ENCODE measurements at places on chromosomes 7 and 10.

DNA sequence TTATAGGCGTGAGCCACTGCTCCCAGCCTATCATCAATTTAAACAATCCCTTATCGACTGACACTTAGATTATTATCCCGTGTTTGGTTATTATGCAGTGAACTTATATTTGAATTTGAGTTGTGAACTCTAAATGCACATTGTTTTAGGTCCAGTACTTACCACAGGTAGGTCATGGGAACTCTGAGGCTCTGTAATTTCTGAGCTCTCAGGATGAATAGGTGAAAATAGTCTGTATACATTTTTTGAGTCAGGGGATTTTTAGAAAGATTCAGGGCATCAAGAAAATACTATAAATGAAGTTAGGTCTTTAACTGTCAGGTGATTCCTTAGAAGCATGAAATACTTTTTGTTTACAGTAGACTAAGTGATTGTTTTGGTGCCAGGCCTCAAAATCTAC lies 8.8 kb downstream of the CCDC136 start:
- DNase-seq: no peak

DNA sequence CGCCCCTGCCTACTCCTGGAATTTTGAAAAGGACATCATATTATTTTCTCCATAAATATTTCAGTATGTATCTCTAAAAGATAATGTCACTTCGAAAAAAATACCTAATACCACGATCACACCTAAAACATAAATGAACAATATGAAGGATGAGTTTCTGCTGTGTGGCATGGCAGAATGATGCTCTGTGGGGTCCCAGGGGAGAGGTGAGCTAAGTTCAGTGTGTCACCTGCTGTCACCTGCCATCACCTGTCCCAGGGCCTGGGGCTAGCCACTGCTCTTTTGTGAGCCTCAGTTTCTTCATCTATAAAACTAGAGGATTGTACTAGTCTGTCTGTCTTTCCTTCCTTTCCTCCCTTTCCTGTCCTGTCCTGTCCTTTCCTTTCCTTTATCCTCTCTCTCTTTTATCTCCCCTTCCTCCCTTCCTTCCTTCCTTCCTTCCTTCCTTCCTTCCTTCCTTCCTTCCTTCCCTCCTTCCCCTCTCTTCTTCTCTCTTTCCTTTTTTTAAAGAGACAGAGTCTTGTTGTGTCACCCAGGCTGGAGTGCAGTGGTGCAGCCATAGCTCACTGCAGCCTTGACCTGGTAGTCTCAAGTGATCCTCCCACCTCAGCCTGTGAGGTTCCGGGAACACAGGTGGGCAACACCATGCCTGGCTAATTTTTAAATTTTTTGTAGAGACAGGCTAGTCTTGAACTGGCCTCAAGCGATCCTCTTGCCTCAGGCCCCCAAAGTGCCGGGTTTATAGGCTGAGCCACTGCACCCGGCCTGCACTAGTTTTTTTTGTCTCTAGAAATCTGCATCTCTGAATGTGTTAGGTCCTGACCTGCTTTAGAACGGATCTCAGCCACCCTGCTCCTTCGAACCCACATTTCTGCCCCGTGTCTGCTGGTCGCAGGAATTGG lies 43.1 kb downstream of the CUX1 start:
- no peak for DNase-seq

GRCh38 chr7:127689194-127689772 lies 37.3 kb downstream of the SND1 start:
- DNase-seq: no peak

- DNase-seq: no peak
These were observed 259.4 kb downstream of the CCSER2 start for GRCh38 chr10:84587789-84588188.

- no peak for DNase-seq
These were observed 5.2 kb upstream of the FRA10AC1 start for GRCh38 chr10:93707623-93708022.

DNA sequence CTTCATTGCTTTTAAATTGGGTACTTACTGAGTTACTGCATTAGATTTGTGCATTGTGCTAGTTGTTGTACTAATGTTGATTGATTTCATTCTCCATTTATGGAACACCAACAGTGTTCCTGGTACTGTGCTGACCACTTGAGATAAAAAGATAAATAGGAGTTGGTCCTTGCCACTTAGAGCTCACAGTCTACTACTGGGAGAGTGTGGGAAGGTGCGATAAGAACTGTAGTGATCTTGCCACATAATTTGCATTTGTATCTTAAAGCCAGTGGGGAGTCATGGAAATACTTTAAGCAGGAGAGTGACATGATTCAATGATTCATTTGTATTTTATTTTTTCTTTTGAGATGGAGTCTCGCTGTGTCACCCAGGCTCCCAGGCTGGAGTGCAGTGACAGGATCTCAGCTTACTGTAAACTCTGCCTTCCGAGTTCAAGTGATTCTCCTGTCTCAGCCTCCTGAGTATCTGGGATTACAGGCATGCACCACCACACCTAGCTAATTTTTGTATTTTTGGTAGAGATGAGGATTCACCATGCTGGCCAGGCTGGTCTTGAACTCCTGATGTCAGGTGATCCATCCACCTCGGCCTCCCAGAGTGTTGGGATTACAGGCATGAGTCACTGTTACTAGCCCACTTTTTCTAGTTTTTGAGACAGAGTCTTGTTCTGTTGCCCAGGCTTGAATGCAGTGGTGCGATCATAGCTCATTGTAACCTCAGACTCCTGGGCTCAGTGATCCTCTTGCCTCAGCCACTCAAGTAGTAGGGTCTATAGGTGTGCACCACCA lies 51.2 kb upstream of the TMEM248 start:
- no peak for DNase-seq

DNA sequence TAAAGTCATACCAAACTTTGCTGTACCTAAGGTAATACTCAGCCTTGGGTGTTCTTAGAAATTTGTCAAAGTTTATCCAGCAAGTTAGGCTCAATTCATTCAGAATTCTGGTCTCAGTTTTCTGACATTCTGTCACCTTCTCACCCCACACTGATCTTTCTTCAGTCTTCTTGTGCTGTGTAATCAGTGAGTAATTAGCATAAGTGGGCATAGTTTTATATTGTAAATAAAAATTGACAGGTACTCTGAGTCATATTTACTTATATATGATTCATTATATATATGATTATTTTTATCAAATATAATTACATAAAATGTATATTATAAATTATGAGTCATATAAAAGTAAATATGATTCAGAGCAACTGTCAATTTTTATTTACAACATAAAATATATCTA lies 170.9 kb upstream of the MAGI2 start:
- DNase-seq: no peak

DNA sequence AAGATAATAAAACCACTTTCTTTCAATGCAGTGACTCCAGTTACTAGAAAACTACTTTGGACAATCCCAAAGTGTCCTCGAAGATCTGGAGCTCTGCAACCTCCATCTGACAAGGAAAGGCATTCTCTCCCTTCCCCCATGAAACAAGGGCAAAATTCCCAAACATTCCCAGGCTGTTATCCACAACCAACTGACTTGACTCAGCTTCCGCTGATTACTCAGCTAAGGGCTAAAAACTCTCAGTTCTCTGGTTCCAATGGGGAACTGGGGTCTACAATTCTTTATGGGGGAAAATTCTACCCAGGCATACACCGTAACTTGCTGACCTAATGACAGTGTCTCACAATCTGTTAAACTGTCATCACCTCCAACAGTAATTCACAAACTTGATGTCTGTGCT lies 48.4 kb downstream of the SFMBT2 start:
- peak; percentile 17 for DNase-seq

DNA sequence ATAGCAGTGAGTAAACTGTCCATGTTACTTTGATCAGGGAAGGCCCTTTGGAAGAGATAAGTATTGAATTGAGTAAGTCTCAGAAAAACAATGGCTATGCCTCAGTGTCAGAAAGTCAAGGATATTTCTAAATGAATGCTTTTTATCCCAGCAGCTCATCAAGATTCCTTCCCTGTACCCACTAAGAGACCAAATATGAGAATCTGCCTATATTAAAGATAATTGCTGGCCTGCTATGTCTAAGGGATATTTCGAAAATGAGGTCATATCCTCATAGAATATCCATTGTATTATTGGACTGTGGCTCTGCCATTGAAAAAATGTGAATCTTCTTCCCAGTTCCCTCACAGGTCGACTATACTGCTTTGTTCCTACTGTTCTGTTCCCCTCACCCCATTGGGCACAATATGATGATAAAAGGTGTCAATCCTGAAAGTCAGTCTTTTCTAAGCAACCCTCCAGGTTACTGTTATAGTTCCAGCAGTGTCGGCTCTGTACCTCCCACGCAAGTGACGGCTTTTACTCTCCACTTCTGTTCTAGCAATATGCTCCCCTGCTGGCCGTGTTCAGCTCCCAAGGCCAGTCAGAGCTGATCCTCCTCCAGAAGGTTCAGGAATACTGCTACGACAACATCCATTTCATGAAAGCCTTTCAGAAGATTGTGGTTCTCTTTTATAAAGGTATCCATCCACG lies 51.7 kb downstream of the BZW2 start:
- no peak for DNase-seq

- no peak for DNase-seq
These were observed 70.6 kb downstream of the WAPL start for GRCh38 chr10:86450806-86451603.

- no peak for DNase-seq
These were observed 27.4 kb upstream of the NFKB2 start for GRCh38 chr10:102368077-102368476.

- no peak for DNase-seq
These were observed 526 bp downstream of the ZNF248 start for GRCh38 chr10:37856881-37857286.

DNA sequence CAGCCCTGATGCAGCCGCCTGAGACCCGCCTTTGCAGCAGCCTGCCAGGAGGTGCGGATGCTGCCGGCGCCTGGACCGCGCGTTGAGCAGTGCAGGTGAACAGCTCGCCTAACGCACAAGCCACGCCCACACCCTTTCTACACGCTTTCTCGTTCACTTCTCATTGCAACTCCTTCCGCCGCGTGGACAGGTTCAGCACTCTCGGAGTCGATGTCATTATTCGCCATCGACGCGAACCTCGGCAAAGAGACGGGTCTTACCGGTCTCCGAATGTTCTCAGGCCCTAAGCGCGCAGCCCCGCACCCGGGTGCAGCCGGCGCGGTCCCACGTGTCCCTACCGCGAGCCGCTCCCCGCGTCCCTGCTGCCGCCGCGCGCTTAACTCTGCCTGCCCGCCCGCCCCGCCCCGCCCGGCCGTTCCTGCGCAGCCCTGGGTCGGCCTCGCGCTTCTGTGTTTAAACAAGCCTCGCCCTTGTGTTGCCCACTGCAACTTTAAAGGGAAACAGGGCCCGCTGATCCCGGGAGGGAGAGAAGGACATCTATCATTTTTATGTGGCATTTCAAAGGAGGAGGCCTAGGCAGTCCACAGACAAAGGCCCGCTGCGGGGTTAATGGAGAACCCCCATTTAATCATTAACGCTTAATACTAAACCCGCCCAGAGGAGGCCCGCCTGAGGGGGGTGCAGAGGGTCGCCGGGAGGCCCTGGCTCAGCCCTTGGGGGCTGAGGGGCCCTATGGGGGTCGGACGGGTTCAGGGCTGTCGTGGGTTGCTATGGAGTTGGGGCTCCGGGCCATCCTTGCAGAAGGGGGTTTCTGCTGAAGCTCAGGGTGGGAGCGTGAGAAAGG lies 128.5 kb downstream of the WDR11 start:
- DNase-seq: no peak

DNA sequence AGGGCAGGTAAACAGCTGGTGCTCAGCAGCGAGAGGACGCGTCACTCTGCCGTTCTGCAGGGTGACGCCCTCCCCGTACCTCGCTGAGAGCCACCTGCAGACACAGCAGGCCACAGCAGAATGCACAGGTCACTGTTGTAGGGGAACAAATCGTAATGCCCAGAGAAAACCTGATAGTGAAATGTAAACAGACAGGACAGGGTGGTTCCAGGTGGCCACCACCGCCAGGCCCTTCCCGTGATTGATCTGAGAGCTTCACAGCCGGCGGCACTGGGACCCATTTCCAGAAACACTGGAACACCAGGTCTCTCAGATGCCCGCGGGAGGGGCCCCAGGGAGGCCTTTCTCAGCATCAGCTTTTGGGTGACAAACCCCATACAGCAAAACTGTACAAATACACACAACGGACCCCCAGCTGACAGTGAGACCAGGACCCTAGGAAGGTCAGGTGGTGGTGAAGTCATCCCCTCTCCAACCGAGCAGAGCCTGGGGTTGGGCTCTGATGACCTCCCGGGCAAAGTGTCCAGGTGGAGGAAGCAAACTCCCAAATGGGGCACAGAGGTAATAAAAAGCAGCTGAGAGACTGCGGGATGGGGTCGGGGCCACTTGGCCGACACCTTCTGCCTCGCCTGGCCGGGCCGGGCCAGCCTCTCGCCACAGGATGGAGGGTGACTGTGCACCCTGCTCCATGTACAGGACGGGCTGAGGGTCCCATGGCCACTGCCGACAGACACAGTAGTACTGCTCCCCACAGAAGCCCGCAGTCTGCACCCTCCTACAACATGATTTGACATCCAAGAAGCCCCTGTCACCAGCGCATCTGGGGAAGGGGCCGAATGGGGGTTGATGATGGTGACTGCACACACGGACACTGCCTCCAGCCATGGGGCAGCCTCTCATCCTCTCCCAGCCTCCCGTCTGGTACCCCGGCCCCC lies 4.6 kb downstream of the BHLHA15 start:
- DNase-seq: no peak

GRCh38 chr7:27553273-27553672 lies 109.4 kb downstream of the HIBADH start:
- no peak for DNase-seq

DNA sequence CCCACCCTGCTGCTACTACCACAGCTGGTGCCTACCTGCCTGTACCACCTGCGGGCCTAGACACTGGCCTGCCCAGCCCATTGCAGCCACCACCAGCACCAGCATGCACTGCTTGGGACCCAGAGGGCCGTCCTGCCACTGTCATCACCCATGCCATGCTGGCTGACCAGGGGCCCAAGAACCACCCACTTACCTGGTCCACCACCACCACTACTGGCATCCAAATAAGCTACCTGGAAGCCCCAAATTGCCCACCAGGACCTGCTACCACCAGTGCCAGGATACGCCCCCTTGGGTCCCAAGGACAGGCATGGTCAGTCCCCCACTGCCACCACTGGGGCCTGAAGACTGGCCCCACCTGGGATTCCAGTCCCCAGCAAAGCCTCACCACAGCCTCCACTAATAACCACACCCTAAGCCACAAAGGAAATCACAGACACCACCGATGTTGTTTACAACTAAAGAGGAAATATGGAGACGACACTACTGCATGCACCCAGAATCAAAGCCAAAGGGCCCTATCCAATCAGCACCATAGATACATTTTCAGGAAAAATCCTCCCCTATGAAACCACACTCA lies 70.5 kb upstream of the DIP2C start:
- DNase-seq: no peak

Data from fibroblast of skin of left quadriceps (primary cell).